ENCODE measurements at places on chromosomes 7 and 10.
A peak's percentile ranks its signal among the peaks of the same experiment; 100 is the strongest.

GRCh38 chr7:41114691-41115090 lies 588.2 kb downstream of the INHBA start:
- no peak for DNase-seq

DNA sequence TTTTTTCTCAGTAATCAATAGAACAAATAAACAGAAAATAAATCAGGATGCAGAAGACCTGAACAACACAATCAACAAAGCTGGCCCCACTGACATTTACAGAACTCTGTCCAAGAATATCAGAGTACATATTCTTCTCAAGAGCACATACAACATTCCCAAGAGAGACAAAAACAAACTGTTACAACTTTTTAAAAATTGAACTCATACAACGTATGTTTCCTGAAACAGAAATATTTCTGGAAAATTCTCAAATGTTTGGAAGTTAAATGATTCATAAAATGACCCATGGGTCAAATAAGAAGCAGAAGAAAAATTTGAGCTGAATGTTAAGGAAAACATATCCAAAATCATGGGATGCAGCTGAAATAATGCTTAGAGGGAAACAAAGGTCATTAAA lies 93.9 kb upstream of the VIPR2 start:
- no peak for DNase-seq

- no peak for DNase-seq
Observed at GRCh38 chr10:116427671-116428070, at the start of gene PNLIPRP3. Gene PNLIPRP3, plus strand, starts transcription at chr10:116427847. Its CDS starts 166 bp downstream, at chr10:116428013.

- no peak for DNase-seq
Observed at GRCh38 chr7:40978047-40978446, 724.8 kb downstream of the INHBA start.

DNA sequence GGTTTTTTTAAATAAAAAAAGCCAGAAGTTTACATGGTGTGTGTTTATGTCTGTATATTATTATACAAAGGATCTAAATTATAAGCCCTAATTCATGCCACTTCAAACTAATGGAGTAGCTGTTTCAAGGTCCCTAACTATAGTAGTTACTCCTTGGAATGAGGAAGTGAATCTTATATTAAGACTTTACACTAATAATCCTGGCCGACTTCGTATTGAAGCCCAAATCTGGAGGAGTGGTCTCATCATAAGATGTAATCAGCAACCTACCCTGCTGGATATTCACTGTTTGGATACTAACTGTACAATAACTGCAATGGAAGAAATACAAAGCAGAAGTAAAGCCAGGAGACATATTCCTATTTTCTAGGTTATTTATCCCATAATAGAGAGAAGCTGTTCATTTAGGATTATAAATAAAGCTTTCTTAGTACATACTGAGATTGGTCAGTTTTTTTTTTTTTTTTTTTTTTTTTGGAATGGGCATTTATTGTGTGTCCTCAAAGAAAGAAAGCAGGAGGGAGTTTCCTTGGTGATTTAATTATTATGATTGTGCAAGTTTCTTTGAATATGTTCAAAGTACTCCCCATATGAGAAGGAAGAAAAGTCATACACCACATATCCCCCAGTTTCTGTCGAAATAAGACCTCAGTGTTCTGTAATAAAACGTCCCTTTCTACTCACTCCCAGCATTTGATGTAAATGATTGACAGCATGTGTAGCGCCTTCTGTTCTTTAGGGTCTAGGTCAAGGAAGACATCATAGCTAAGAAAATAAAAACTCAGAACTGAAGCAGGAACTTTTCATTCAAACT lies 397.8 kb downstream of the EXOC4 start:
- no peak for DNase-seq

GRCh38 chr10:43878386-43878785 lies 229.7 kb upstream of the ZNF32 start:
- DNase-seq: no peak

DNA sequence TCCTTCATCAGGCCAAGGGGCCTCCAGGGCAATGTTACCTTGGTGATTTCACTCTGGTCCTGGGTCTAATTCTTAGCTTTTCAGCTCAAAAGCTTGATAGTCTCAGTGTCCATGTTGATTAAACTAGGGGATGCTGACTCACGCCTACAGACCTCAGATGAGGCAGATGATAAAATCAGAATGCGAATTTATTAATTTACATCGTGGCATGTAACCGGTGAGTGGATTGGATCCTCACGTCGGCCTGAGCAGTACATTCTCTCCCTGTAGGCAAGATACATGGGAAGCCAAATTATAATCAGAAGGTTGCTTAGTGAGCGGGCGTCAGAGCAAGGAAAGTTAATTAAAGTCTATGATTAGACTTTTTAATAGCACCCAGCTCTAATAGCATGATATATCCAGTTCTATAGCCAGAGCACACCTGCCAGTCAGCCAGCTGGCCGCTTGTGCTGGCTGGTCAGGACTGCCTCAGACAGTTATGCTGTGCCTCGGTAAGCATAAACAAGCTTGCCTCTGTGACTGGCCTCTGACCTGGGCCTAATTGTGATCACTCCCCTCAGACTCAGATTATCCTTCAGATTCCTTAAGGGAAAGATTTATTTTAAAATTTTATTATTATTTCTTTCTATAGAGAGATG lies 20.2 kb upstream of the CPA5 start:
- DNase-seq: no peak

DNA sequence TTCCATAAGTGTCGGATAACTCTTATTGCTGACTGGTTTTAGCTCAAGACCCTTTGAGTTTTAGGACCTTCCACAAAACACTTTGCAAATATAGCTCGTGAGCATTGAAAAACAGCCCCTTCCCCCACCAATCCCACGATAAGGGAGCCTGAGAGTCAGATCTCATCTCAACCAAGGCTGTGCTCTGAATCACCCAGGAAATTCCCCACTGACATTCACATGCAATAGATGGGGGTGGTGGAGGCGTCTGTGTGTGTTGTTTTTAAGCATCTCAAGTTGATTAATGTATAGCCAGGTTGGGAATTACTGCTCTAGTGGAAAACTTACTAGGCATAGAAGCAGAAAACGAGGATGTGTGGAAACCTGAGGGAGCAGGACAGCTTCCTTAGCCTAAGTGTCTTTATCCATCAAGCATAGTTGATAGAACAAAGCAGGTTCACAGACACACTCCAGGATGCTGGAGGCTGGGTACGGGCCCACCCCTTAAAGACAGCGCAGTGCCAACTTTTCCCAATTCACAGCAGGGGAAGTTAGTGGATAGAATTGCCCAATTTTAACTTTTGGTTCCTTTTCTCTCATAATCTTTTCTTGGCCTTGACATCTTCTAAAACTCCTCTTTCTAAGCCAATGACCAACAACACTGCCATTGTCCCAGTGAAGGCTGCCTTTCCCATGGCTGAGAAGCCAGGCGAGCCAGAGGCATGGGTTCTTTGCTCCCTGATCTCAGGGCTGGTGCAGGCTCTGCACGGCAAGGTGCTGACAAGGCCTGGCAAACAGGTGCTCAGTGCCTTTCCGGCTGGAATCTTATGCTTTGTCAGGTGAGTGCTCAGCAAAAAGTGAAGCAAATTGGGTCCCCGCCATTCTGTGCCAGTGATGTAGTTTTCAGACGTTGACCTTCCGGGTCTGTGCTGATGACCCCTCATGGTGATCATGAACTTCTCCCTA lies 98.5 kb upstream of the INSIG1 start:
- no peak for DNase-seq

DNA sequence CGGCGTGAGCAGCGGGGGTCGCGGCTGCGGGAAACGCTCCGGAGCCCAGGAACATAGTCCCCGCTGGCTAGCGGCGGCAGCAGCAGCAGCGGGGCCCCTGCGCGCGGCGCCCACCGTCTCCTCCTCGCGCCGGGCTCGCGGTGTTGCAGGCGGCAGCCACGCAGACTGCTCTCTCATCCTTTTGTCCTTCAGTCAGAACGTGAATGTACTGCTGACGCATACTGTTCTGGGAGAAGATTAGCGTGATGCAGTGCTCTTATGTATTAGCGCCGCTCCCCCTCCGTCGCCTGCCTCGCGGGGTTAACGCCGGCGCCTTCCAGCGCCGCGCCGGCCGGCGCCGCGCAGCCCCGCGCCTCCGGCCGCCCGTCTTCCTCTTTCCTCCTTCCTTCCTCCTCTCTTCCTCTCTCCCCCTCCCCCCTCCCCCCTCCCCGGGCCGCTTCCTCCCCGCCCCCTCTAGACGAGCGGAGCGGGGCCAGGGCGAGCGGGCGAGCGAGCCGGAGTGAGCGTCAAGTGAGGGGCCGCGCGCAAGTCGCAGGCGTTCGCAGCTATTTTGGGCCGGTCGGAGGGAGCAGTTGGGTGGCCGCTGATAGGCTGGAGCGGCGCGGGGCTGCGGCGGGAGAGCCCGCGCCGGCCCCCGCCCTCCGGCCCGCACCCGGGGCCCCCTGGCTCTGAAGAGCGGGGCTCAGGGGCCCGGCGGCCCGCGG lies 816 bp upstream of the LRRC4 start:
- no peak for DNase-seq

- DNase-seq: peak; percentile 23
Observed at GRCh38 chr10:27446091-27446918, 57.8 kb upstream of the RAB18 start.

GRCh38 chr7:92360387-92360786 lies 86.9 kb upstream of the GATAD1 start:
- DNase-seq: no peak

DNA sequence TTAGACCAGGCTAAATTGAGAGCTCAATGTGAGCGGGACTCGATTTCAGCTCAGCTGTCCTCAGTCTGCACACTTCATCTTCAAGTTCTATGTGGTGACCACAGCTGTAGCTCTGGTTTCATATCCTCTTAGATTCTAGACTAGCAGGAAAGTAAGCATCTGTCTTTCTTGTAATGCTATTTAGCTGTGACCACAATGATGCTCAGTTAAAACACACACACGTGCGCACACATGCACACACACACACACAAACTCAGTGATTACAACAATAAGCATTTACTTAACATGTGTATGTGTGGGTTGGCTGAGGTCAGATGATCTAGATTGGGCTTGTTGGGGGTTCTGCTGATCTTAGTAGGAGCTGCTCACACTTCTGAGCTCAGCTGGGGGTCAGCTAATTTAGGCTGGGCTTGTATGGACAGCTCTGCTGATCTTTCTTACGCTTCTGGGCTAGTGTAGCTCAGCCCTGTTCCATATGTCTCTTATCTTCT lies 82.5 kb downstream of the ZNF365 start:
- DNase-seq: no peak

GRCh38 chr7:14583518-14583917 lies 319.0 kb downstream of the DGKB start:
- DNase-seq: no peak

DNA sequence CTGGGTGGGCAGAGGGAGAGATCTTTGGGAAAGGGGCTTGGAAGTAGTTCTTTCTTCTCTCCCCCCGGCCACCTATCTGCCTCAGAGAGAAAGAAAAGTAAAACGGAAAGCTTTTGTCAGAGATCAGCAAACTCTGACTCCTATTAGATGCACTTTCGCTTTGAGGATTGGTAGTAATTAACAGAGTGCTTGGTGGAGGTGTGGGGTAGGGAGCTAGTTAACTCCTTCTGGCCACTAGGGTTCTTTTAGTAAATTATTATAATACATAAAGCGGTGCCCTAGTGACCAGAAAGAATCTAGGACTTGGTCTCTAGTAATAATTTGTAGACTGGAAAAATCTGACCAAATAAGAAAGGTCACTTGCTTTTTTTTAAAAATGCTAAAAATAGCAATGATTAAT lies 54.6 kb downstream of the CPVL start:
- DNase-seq: no peak

GRCh38 chr10:101875068-101875688 lies 31.6 kb upstream of the KCNIP2 start:
- no peak for DNase-seq

DNA sequence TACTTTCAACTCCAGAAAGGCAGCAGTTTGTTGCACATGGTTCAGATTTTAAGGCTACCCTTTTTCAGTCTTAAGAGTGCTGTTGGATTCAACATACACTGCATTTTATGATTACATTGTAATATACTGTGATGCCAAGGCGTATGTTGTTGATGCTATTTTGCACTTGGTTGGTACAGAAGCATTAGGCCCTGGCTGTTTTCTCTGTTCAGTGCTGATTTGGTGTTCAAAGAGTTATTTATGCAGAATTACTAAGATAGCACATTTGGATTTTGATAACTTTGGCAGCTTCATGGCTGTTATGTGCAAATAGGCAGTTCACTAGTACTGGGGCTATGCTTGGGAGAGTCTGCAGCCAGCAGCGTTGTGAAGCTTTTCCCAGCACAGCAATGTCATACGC lies 7.8 kb downstream of the GPR158 start:
- no peak for DNase-seq

- no peak for DNase-seq
Observed at GRCh38 chr10:75238182-75239095, 2.7 kb upstream of the COMTD1 start.

- DNase-seq: no peak
Observed at GRCh38 chr7:15947754-15948153, 261.3 kb upstream of the MEOX2 start.

DNA sequence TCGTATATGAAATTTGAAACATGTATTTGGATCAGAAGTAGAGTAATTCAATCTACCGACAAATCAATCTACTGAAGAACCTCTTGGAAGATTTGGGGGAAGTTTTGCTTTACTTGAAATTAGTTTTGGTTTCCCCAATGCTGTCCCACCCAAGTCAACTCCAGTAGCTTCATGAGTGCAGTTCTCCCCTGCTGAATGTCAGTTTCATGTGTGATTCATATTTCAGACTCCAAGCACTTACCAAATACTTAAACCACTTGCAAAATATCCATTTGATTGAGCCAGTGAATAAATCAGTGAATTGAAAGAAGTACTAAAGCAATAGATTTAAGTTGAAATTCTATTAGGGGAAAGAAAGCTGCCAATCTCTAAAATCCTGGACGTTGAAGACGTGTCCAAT lies 9.3 kb downstream of the CALML5 start:
- no peak for DNase-seq

DNA sequence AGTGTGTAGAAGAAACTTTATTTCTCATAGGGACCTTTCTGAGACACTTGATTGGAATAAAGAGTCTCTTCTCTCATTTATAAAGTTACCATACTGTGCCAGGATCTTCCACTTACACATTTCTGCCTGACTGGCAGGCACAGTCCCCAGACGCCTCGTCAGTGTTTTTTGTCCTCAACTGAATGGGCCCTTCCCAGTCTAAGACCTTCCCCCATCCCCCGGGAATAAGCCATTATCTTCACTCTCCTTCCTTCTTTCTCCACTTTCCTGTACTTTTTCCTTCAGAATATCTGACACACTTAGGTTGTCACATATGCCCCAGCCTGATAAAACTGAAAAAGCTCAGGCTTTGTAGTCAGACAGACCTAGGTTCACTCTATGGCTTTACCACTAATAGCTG lies 35.3 kb upstream of the KCNIP2 start:
- DNase-seq: no peak

GRCh38 chr7:1279041-1279440 lies 46.4 kb downstream of the UNCX start:
- no peak for DNase-seq

DNA sequence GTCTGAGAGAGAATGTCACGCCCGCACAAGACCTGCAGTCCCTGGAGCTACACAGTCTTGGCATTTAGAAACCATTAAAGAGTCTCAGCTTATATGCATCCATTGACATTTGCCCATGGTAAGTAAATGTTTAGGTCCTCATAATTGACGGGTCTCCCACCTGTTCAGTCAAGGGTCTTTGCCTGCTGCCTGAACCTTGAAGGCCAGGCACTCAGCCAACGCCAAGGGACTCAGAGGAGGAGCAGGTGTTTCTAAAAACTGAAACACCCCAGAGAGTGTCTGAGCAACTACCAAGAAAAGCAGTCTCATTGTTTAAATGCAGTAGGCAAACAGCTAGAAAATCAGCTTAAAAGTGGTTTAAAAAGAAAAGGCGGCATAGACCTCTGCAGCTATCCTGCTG lies 264.7 kb upstream of the AKR1E2 start:
- no peak for DNase-seq

- no peak for DNase-seq
Observed at GRCh38 chr10:104630731-104631130, 10.4 kb upstream of the SORCS3 start.

- DNase-seq: no peak
Observed at GRCh38 chr10:113751181-113751732, at the start of gene PLEKHS1. Gene PLEKHS1, plus strand, starts transcription at chr10:113751682. Its CDS starts 3,596 bp downstream, at chr10:113755278.
